Nucleus accumbens (tissue), 56 donors: ENCODE measurements at places on chromosomes 7 and 10.

DNA sequence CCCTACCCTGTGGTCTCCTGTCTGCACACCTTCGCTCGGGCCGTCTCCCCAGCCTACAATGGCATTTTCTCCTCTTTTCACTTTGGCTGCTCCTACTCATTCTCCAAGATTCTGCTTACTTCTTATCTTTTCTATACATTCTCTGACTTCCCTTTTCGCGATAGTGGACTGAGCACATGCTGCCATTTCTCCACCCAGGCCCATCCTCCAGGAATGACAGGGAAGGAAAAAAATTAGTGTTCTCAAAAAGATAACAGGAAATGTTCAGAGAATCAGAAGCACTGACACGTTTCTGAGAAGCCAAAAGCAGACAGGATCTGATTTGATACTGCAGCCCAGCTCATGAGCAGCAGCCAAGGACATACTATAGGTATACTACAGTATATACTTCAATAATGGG lies 6.4 kb upstream of the ANXA11 start:
- no peak for DNase-seq

- no peak for DNase-seq
Measured at GRCh38 chr10:29007748-29008610, 280.9 kb upstream of the LYZL1 start.

- no peak for DNase-seq
Measured at GRCh38 chr7:108468246-108468645, 12.0 kb upstream of the NRCAM start.

GRCh38 chr7:135653340-135654080 lies 8.8 kb upstream of the STMP1 start:
- DNase-seq: no peak

DNA sequence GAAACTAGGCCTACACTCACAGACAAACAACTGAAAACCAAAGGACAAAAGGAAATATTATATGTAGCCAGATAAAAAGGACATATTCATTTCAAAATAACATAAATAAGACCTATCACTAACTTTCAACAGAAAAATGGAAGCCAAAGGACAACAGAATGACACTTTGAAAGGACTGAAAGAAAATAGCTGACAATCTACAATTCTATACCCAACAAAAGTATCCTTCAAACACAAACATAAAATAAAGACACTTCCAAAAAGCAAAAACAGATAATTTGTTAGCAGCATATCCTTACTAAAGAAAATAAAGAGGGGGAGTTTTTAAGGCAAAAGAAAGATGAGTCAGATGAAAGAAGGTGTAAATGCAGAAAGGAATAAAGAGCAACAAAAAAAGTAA lies 7.9 kb upstream of the ZNF746 start:
- DNase-seq: no peak

- DNase-seq: no peak
Measured at GRCh38 chr7:142488842-142489241, 231.0 kb upstream of the PRSS58 start.

DNA sequence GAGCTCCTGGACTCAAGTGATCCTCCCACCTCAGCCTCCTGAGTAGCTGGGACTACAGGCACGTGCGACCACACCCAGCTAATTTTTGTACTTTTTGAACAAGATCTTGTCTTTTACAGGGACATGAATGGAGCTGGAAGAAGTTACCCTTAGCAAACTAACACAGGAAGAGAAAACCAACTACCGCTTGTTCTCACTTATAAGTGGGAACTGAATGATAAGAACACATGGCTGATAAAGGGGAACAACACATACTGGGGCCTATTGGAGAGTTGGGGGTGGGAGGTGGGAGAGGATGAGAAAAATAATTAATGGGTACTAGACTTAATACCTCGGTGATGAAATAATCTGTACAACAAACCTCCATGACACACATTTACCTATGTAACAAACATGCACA lies 70.9 kb upstream of the INHBA start:
- no peak for DNase-seq

DNA sequence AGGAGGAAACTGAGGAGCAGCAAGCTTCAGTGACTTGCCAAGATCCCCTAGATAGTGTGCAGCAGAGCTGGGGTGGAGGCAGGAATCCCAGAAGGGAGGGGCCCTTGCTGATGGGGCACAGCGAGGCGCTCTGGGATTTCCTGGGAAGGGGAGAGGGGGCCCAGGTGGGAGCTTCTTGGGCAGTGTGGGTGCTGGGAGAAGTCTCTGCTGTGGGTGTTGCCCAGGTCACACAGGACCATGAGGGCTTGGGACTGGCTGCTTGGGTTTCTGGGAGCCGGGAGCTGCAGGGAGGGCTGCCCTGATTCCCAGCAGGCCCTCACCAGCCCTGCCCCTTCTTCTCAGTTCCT lies 55.2 kb downstream of the TSPAN15 start:
- DNase-seq: no peak

GRCh38 chr7:99728615-99729014 lies 6.4 kb downstream of the CYP3A7 start:
- no peak for DNase-seq

DNA sequence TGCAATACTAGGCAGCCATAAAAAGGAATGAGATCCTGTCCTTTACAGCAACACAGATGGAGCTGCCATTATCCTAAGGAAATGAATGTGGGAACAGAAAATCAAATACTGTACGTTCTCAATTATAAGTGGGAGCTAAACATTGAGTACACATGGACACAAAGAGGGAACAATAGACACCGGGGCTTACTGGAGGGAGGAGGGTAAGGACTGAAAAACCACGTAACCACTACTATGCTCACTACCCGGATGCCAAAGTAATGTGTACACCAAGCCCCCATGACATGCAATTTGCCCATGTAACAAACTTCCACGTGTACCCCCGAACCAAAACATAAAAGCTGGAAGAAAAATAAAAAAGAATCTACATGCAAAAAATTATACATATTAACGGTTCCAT lies 587.0 kb downstream of the PARD3 start:
- no peak for DNase-seq

- no peak for DNase-seq
Measured at GRCh38 chr10:69466158-69466490, 14.9 kb downstream of the TSPAN15 start.

DNA sequence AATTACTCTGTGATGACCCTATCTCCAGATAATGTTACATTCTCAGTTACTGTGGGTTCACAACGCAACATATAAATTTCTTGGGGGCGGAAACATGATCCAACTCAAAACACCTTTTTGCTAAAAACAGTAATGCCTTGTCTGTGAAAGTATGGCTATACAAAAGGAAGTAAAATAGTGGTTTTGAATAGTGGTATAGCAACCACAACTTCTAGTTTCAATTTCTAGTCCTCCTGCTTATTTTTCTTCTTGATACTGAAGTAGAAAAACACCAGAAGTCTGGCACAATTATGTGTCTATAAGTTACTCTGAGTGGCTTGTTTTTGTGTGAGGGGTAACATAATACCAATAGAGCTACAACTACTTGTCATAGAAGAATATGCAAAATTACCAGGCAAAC lies 21.5 kb upstream of the ZNF800 start:
- no peak for DNase-seq

GRCh38 chr10:11472158-11472753 lies 139.2 kb downstream of the USP6NL start:
- DNase-seq: peak; percentile 38

DNA sequence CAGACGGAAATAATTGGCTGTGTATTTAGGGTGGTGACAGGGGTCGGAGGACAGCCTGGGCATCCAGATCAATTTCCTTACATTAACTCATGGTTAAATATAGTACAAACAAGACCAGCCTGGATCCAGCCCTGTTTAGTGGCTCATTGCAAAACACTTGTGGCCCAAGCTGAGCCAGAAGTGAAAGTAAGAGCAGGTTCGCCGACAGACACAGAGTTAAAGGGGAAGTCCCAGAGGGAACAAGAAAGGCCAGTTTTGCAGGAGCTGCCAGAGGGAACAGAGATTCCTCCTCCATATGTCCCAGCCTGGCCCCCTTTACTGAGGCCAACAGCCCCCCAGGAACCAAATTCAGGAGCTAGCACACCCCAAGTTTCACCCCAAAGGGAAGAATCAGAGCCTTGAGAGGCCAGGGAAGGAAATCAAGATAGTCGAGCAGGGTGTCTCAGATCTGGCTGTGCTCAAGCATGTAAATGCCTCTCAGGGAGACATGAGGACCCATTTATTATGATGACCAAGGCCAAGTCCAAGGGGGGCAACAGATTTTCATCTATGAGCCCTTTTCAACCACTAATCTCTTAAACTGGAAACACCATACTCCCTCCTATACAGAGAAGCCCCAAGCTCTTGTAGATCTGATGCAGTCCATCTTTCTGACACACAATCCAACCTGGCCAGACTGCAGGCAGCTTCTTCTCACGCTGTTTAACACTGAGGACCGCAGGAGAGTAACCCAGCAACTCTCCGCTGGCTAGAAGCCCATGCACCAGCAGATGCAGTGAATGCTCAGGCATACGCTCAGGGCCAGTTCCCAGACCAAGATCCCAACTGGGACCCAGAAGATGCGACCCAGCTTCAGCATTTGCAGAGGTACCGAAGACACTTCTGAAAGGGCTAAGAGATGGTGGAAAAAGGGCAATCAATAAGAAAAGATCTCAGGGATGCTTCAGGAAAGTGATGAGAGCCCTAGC lies 15.9 kb upstream of the ADCK2 start:
- DNase-seq: peak; percentile 29

DNA sequence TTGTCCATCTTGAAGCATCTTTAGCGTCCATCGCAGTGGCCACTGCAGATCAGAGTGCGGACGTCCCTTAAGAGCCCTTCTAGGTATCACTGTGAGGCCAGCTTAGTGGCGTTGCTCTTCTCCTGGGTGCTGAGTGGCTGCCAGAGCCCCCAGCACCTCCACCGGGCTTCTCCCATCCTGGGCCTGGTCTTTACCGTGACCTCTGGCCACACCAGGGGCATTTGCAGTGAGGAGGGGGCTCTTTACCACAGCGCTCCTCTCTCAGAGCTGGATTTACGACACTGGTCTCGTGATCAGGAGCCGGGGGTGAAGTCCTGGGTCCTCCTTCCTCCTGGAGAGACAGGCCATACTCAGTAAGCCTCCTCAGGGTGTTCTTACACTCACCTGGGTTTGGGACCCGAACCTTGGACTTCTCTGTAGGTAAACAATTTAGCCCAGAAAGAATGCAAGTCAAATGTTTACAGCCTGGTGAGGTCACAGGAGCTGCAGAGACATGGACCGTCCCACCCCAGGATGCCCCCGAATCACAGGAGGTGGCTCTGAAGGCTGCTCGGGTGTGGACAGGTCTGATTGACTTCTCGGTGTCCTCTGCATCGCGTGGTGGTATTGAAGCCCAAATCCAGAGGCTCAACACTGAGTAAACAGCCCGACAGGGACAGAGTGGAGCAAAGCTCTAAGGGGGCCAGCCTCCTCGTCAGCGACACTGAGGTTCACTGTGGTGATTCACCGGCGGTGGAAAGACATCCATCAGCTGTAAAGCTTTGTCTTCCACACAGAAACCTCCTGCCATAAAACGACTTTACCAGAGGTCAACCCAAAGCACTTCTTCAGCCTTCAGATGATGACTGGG lies 33.0 kb downstream of the JAKMIP3 start:
- no peak for DNase-seq

- DNase-seq: no peak
Measured at GRCh38 chr10:23015021-23015707, 80.2 kb upstream of the MSRB2 start.

DNA sequence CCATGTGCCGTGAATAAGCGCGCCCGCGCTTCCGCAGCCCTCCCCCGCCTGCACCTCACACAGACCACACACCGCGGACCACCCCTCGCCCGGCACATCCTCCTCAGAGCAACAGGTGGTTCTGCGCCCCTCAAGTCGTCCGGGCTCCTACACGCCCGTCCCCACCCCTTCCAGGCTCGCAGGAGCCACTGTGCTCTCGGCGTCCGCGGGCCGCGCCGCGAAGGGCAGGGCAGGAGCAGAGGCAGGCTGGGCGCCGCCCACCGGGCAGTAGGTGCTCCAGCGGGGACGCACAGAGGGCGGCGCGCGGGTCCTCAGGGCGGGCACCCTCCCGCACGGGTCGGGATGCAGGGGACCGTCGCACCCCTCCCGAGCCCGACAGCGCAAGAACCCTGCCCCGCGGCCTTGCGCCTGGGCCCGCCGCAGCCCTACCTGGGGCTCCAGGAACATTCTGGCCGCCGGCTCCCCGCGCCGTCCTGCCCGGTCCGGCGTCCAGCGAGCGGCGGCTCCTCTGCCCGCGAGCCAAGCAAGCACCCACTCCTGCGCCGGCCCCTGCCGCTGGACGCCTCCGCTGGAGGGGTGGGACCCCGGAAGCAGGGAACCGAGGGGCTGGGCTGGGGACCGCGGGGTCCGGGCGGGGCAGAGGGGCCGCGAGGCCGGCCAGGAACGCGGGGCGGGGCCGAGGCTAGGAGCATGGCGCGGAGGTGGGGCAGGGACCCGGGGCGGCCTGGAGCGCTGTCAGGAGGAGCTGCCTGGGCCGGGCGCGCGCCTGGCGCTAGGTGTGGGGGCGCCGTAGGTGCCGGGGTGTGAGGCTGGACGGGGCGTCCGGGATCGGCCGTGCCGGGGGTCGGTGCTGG lies 37.4 kb downstream of the RASGEF1A start:
- no peak for DNase-seq

- no peak for DNase-seq
Measured at GRCh38 chr7:13933091-13933490, 56.4 kb downstream of the ETV1 start.

DNA sequence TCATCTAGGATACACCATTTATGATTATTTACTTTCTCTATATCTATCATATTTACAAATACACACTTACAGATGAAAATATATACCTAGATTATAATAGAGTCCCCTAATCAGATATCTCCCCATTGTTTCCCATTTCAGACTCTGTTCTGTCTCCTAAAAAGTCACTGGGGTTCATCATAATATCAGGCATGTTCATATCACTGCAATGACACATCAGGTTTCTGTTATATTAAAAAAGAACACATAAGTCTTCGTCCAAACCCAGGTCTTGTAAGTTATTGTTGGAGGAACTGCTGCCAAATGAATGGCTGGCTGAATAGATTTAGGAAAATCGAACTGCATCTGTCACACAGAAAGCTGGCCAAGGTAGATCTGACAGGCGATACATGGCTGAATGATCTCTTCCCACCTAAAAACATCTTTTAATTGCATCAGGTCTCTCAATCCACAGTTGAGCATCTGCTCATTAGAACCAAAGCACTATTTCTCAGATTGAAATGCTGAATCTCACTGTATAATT lies 178.7 kb downstream of the CACNA2D1 start:
- DNase-seq: no peak

DNA sequence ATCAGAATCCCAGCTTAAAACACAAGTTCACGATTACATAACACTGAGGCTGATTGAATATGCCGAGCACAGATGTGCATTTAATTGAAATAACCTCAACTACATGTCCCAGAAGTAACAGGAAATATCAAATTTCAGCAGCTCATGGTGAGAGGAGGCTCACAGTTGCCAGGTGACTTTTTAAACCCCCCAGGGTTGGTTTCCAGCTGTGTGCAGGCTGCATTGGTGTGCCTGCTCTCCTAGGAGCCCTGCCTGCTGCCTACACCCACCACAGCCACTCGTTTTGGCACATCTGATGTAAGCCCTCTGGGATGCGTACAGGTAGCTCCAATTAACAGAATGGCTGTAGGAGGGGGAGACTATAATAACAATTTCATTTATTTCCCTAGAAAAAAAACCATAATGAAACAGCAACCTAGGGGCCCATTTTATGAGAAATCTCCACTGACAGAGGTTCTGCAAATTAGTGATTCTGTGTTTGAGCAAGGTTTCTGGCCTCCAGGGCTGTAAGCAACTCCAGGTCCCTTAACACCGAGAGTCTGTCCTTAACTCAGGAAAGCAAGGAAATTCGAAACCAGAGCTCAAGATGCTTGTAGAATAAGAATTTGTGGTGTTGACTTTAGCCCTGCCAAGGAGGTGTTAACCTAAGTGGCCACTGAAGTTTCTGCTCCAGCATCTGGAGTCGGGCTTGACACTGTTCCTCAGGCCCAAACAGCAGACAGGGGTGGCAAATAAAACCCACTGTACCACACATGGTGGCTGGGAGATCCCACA lies 161.9 kb downstream of the BMPER start:
- DNase-seq: peak; percentile 14
